ENCODE measurements at places on chromosomes 11 and 22. TPM values are rescaled to one million over a fixed set of nuclear protein-coding genes. Genes with fewer than 3 reads are reported as not detected.

Gene MRGPRX4
- total RNA-seq: 1.1 TPM

Gene MAP6
- total RNA-seq: 0.31 TPM

Gene APOA5
- not detected for total RNA-seq

Gene GNB1L
- 7.2 TPM for total RNA-seq

Gene SHISAL1
- total RNA-seq: 3.9 TPM

Gene PAAF1
- total RNA-seq: 36.5 TPM

Gene DEUP1
- total RNA-seq: not detected

Gene BATF2
- 0.22 TPM for total RNA-seq

Gene DDI1
- total RNA-seq: 1.6 TPM

Gene DDX17
- 332 TPM for total RNA-seq

Gene WEE1
- total RNA-seq: 33.1 TPM

Gene OR4A16
- not detected for total RNA-seq

Gene MYOD1
- total RNA-seq: 0.24 TPM

Gene THY1
- 65.9 TPM for total RNA-seq

Gene SLC37A2
- total RNA-seq: 0.93 TPM

Gene SLC5A1
- total RNA-seq: not detected

Gene LMO1
- 9.7 TPM for total RNA-seq

Gene SYNGR1
- 26.3 TPM for total RNA-seq

Gene VSIG2
- total RNA-seq: not detected

Gene A4GALT
- 0.26 TPM for total RNA-seq

Gene MS4A1
- 0.53 TPM for total RNA-seq

Gene CHRDL2
- total RNA-seq: 0.17 TPM

Gene TMPRSS5
- 0.36 TPM for total RNA-seq

Gene GAS2
- total RNA-seq: 3.0 TPM

Gene MED15
- 22.3 TPM for total RNA-seq

Gene NNMT
- 0.22 TPM for total RNA-seq

Gene PRDX5
- 354 TPM for total RNA-seq

Gene OR4S2
- not detected for total RNA-seq

Gene MN1
- 7.7 TPM for total RNA-seq

Gene KRTAP5-8
- total RNA-seq: 0.17 TPM

Gene IGLL5
- 0.54 TPM for total RNA-seq

Gene ST14
- total RNA-seq: 0.25 TPM

Gene ELFN2
- 0.38 TPM for total RNA-seq

Gene SLC43A3
- total RNA-seq: 23.3 TPM

Gene ZPR1
- total RNA-seq: 37.2 TPM

Gene SEPTIN3
- 129 TPM for total RNA-seq

Gene KCNK7
- not detected for total RNA-seq

Gene IL17REL
- not detected for total RNA-seq

Gene CHST1
- total RNA-seq: 3.2 TPM

Gene GVQW3
- total RNA-seq: 21.7 TPM

Gene LSP1
- 0.89 TPM for total RNA-seq

Gene SHANK3
- 0.49 TPM for total RNA-seq

Gene LUZP2
- total RNA-seq: 7.0 TPM

Gene PKNOX2
- total RNA-seq: 1.1 TPM

Gene OTOG
- total RNA-seq: 0.22 TPM

Gene FGF19
- total RNA-seq: 0.29 TPM

Measured in motor neuron (in vitro differentiated cells).